Activated CD4-positive, alpha-beta T cell treated with anti-CD3 and anti-CD28 coated beads for 36 hours (primary cell): ENCODE measurements at places on chromosomes 6 and 20. TPM values are rescaled to one million over a fixed set of nuclear protein-coding genes. Genes with fewer than 3 reads are reported as not detected.
A peak's percentile ranks its signal among the peaks of the same experiment; 100 is the strongest.

The PROCR gene
- 1.2 TPM for total RNA-seq

The PLCB4 gene
- total RNA-seq = 0.02 TPM

The PPP1R3G gene
- 0.09 TPM for total RNA-seq

The C6orf58 gene
- total RNA-seq = not detected

The LGSN gene
- total RNA-seq = not detected

The MAD2L1BP gene
- 35.1 TPM for total RNA-seq

The MOG gene
- total RNA-seq = not detected

- H3K27ac ChIP-seq = no peak overlapping the region
- H3K4me1 ChIP-seq = no peaks in the 10 kb centered on the region
- H3K27me3 ChIP-seq = peaks cover 2% of the 10 kb centered on the region
- H3K4me3 ChIP-seq = no peak overlapping the region
- no peaks in the 10 kb centered on the region for H3K36me3 ChIP-seq
Observed at GRCh38 chr20:17357238-17357637, 130.4 kb downstream of the PCSK2 start.

GRCh38 chr6:7544597-7544996, 3.1 kb downstream of the DSP start:
- H3K27me3 ChIP-seq = peaks cover 51% of the 10 kb centered on the region
- DNase-seq = no peak
- H3K27ac ChIP-seq = no peak overlapping the region
- peaks cover 11% of the 10 kb centered on the region for H3K4me1 ChIP-seq
- no peak overlapping the region for H3K4me3 ChIP-seq
- H3K36me3 ChIP-seq = no peaks in the 10 kb centered on the region

- no peaks in the 10 kb centered on the region for H3K36me3 ChIP-seq
- peaks cover 14% of the 10 kb centered on the region for H3K27me3 ChIP-seq
- H3K4me3 ChIP-seq = no peak overlapping the region
Observed at GRCh38 chr6:131929264-131929663, 21.9 kb downstream of the CCN2 start.

GRCh38 chr6:11139051-11139960, 27.8 kb upstream of the ERVFRD-1 start:
- H3K36me3 ChIP-seq = peaks cover 12% of the 10 kb centered on the region
- peaks cover 17% of the 10 kb centered on the region for H3K4me1 ChIP-seq
- DNase-seq = no peak

DNA sequence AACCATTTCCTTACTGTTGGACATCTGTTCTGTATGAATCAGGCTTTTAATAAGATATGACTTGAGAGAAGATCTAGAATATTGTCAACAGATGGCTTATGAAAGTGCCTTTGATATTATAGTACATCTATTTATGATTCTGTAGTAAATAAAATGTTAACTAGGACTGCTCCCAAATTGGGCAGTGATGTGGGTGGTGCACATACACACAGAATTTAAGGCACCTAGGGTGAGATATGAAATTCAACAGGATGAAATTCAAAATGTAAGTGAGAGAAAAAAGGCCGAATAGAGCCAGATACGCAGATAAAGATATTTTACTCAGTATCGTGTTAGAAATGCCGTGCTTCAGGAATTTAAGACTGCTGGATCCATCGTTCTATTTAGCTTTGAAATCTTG, 26.3 kb downstream of the FAM50B start:
- peaks cover 4% of the 10 kb centered on the region for H3K27me3 ChIP-seq
- no peak overlapping the region for H3K4me3 ChIP-seq
- H3K36me3 ChIP-seq = no peaks in the 10 kb centered on the region
- no peak for DNase-seq

DNA sequence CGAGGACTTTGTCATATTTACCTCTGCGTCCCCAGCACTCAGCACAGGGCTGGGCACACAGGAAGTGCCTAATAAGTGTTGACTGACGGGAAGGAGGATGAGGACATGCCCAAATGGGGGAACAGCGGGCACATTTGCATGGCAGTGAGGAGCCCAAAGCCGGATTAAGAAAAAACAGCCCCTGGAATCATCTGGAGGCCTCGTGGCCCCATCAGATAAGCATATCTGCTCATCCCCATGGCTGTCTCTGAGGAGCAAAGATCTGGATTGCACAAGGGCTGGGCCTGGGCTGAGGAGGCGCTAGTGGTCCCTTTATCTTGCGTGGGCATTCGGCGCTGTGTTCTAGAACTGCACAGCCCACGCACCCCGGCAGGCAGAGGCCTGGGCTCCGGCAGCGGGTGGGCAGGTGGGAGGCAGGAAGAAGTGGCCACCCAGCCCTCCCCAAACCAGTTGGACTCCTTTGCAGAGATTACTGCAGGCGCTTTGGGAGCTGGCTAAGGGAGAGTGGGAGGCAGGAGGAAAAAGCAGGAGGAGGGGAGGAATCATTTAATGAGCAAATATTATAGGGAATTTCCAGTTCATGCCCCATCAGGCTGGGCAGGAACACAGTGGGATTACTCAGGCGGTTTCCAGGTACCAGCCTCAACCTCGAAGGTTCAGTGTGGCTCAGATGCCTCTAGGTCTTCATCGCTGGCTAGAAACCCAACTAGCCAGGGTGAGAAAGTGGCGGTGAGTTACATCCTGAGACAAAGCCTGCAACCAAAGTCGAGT, 108.1 kb downstream of the CEBPB start:
- no peak for DNase-seq
- no peak overlapping the region for H3K27ac ChIP-seq
- no peak overlapping the region for H3K4me3 ChIP-seq
- peaks cover 13% of the 10 kb centered on the region for H3K4me1 ChIP-seq

DNA sequence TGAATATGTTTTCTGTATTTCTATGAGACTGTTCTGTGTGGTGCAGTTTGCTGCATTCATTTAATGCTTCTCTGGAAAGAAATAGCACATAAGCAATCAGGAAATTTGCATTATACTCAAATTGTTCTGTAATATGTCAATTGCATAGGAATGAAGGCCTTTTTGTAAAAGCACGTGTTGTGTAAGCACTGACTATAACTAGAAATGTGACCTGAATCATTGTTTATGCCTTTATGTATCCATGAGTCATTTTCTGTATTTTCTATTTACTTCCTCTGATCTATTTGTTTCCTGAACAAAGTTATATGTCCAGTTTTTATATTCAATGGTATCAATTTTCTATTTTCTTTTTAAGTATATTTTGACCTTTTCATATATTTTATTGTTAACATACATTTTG, 1455.3 kb downstream of the GRIK2 start:
- peaks cover 3% of the 10 kb centered on the region for H3K4me1 ChIP-seq
- DNase-seq = no peak
- H3K27me3 ChIP-seq = no peaks in the 10 kb centered on the region
- H3K36me3 ChIP-seq = no peaks in the 10 kb centered on the region
- no peak overlapping the region for H3K27ac ChIP-seq

DNA sequence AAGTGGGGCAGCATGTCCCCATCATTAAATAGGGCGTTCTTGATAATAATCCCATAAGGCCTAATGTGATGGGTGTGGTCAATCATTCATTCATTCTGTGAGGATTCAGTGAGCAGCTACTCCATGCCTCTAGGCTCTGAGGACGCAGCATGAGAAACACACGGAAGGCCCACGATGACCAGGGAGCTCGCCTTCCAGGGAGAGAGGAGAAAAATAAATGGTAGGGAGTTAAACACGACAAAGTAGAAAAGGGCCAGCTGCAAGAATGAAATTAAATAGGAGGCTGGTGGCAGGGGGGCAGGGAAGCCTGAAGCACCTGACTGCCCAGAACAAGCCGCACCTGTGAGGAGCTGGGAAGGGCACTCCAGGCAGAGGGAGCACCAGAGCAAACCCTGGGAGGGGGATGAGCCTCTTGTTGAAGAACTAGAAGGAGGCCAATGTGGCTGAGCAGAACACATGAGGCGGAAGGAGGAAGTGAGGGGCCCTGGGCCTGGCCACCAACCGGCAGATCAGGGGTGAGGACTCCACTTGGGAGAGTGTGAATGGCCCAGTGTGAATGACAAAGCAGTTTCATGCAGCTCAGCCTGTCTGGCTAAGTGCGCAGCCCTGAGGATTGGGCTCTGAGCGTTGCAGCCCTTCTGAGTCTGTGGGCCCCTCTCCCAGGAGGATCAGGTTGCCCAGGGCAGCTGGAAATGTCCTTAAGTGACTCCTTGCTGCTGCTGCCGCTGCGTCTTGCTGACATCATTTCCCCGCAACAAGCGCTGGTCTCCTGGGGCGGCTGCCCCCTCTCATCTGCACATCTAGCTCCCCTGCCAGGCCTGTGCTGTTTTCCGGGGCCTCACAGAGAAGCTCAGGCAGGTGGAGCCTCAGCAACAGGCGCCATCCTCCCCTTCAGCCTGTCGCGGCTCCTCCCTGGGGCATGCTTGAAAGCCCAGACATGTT, 99.9 kb downstream of the CDH26 start:
- peak overlapping the region; percentile 51 for H3K4me3 ChIP-seq
- H3K27ac ChIP-seq = peak overlapping the region; percentile 91
- no peaks in the 10 kb centered on the region for H3K36me3 ChIP-seq
- H3K27me3 ChIP-seq = no peaks in the 10 kb centered on the region
- peaks cover 44% of the 10 kb centered on the region for H3K4me1 ChIP-seq

GRCh38 chr20:44841955-44842354, 31.6 kb upstream of the RIMS4 start:
- H3K27me3 ChIP-seq = peaks cover 24% of the 10 kb centered on the region
- H3K4me1 ChIP-seq = no peaks in the 10 kb centered on the region
- H3K27ac ChIP-seq = no peak overlapping the region
- no peak for DNase-seq
- no peak overlapping the region for H3K4me3 ChIP-seq

DNA sequence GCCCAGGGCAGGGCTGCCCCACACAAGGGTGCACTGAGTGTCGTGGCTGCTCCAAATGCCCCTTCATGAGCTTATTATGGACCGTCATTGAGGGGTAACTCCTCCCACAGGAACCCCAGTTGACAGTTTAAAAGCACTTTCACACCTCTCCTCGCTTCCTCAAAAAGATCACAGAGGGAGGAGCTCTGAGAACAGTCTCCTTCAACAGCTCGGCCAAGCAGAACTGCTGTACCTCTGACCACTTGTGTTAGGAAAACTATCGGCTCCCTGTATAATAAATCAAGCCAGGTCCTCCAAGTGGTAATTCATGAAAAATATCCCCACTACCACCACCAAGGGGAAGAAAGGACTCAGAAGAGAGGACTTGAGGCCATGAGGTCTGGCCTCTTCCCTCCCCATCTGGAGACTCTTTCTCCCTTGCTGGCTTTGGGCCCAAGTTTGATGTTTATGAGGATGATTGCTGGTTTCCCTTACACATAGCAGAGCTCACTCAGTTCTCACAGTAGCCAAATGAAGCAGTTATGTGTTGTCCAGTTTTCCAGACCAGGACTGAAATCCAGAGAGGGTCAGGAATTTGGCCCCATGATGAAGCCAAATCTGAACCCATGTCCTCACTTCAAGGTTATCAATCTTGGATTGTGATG, 8.7 kb downstream of the SNX21 start:
- no peak overlapping the region for H3K27ac ChIP-seq
- no peaks in the 10 kb centered on the region for H3K4me1 ChIP-seq
- DNase-seq = no peak
- H3K4me3 ChIP-seq = no peak overlapping the region
- H3K27me3 ChIP-seq = no peaks in the 10 kb centered on the region

GRCh38 chr6:163748886-163749285, 334.4 kb downstream of the QKI start:
- H3K27me3 ChIP-seq = peaks cover 12% of the 10 kb centered on the region
- no peak overlapping the region for H3K4me3 ChIP-seq
- H3K36me3 ChIP-seq = no peaks in the 10 kb centered on the region

DNA sequence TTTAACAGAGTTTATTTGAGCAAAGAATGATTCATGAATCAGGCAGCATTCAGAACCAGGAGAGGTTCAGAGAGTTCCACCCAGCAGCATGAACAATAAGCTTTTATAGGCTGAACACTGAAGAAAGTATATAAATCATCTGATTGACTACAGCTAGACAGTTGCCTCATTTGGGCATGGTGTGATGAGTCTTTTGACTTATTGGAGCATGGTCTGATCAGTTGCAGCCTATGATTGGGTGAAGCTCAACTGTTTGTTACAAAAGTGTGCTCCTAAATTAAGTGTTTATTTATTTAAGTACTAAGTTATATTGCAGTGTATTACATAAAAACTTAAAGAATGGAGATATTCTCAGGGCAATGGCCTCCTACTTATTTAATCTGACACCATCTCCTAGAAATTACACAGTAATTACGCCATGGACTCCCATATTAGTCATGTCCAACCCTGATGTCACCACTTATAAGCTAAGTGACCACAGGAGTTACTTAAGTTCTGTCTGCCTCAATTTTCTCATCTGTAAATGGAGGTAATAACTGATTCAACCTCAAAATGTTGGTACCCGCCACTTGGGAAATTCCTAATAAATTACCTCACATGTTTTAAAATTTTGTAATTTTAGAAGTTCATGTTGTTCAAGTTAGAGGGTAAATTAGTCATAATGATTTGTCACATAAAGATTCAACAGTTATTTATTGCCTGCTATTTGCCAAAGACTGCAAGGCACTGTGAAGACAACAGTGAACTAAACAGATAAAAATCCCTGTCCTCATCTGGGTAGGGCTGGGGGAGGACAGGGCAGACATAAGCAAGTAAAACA, 15.2 kb upstream of the ROS1 start:
- DNase-seq = no peak
- H3K27me3 ChIP-seq = peaks cover 25% of the 10 kb centered on the region
- H3K4me3 ChIP-seq = no peak overlapping the region
- H3K27ac ChIP-seq = no peak overlapping the region

DNA sequence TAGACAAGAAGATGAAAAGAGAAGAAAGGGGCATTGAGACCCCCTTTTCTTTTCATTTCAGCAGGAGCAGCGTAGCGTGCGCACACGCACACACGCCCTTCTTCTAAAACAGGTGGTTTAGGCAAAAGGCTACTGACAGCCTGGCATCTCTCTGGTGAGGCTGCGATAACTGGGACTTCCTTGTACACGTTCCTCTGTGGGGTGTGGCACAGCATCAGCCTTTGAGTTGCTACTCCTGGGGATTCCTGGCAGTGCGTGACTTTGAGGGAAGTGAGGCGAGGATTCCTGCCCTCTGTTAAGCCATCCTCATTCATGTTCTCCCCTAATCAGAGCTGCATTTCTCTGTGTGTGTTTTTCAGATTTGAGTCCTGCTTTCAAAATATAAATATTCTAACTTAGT, 94.7 kb downstream of the TMEM170B start:
- no peak for DNase-seq
- peaks cover 6% of the 10 kb centered on the region for H3K27me3 ChIP-seq
- H3K4me1 ChIP-seq = no peaks in the 10 kb centered on the region

GRCh38 chr6:150672800-150673199, 73.1 kb downstream of the PLEKHG1 start:
- DNase-seq = no peak
- H3K27ac ChIP-seq = no peak overlapping the region
- no peaks in the 10 kb centered on the region for H3K36me3 ChIP-seq
- H3K4me3 ChIP-seq = no peak overlapping the region

DNA sequence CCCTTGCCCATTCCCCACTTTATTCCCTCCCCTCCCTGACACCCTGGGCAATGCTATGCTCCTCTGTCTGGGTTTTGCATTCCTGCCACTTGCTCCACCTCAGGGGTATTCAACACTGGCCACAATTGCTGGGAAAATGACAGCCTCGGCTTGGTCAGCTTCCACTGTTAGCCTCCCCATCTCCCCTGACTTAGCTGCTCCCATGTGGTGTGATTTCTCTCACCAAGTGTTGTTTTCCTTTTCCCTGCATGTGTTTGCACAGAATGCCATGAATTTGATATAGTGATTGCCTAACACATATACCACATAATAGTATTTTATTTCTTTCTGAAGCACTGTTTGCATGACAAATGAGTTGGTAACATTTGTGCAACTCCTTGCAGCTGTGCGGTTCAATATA, 1.4 kb upstream of the LEMD2 start:
- no peaks in the 10 kb centered on the region for H3K27me3 ChIP-seq
- peaks cover 34% of the 10 kb centered on the region for H3K4me1 ChIP-seq
- no peak overlapping the region for H3K4me3 ChIP-seq
- no peak overlapping the region for H3K27ac ChIP-seq
- DNase-seq = no peak
